ENCODE measurements at places on chromosomes 12 and 14.

DNA sequence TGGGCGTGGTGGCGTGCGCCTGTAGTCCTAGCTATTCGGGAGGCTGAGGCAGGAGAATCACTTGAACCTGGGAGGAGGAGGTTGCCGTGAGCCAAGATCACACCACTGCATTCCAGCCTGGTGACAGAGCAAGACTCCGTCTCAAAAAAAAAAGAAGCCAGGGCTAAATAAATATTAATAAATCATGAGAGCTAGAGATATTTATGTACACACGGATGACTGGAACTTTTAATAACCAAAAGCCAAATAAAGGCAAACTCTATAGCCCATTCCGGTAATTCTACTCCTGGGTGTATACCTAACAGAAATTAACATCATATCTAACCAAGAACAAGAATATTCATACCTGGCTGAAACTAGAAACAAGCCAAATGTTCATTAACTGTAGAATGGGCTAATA is 7.7 kb upstream of the TRAFD1 start:
- no peak for DNase-seq

DNA sequence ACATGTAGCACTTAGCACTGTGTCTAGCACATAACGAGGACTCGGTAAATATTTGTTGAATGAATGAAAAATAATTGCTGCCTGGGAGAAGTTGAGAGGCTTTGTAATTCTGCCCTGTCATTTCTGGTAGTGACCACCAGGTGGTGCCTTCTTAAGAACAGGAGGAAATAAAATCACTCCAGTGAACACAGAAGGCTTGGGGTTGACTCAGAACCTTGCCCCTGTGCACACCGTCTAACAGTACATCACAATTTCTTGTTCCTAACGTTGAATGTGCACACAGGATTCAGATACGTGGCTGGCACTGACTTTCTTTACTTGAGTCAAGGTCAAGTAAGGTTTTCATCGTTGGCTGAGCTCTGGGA is 91.8 kb downstream of the RGS6 start:
- DNase-seq, result peak; percentile 69

- no peak for DNase-seq
Measured at GRCh38 chr14:81132468-81132867, 88.3 kb downstream of the GTF2A1 start.

DNA sequence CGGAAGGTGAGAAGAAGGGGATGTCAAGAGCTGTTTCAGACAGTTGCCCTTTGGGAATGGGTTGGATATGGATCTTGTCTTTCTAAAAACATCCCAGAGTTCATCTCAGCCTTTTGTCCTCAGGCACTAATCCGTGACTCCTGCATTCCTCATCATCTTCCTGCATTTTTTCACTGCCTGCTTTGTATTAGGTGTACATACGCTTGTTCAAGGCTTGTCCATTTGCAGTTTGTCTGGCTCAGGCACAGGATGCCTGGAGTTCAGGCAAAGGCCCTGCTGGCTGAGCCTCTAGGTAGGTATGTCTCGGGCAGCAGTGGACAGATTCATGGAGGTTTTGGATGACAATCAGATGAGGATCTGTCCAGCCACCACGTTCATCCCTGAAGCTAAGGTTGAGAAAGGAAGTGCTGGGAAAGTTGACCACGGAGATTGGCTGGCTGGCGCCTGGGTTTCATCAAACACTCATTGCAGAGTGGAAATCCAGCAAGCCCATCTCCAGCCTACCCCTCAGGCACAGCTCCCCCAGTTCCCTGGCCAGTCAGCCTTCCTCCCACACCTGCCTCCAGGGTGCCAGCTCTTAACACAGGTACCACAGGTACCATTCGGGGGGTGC is 12.4 kb upstream of the TMEM106C start:
- no peak for DNase-seq

DNA sequence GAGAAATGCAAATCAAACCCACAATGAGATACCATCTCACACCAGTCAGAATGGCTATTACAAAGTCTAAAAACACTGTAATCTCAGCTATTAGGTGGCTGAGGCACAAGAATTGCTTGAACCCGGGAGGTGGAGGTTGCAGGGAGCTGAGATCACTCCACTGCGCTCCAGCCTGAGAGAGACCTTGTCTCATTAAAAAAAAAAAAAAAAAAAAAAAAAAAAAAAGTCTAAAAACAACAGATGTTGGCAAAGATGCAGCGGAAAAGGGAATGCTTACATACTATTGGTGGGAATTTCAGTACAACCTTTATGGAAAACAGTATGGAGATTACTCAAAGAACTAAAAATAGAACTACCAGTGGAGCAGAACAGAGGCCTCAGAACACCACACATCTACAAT is 19.0 kb upstream of the ATF7 start:
- DNase-seq, result no peak

DNA sequence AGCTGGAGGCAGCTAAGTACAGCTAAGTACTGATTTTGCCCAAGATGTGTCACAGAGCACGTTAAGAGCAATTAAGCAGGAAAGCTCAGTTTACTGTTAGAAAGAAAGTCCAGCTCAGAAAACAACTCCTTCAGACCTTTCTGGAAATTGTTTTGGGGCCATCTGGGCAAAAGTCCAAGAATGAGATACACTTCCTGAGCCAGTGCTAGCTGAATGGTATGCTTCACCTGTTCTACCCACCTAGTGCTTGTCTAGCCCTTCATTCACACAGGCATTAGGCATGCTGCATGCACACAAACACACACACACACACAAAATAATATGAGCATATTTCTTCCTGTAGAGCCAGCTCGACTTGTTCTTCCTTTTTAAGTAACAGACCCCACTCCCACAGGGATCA is 6.6 kb upstream of the IKZF4 start:
- DNase-seq, result no peak

GRCh38 chr12:2976581-2976996 is 17.4 kb downstream of the TEAD4 start:
- DNase-seq, result no peak

DNA sequence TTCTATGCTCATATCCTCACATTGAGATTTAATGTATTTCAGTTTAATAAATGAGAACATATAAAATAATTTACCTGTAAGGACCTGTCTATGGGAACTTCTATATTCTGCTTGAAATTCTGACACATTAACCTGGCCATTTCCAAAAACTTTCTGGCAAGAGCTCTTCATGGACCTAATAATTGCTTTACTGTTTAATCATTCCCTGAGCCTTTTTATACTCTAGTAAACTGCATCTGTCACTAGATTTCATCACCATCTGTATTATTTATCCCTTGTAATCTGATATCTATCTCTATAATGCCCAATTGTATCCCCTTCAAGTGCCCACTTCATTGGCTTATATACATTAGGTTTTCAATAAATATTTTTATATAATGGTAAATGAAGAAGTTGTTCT is 327.7 kb downstream of the RAD51B start:
- DNase-seq, result no peak

- no peak for DNase-seq
Measured at GRCh38 chr12:89230376-89231315, 121.7 kb downstream of the DUSP6 start.

- peak; percentile 47 for DNase-seq
Measured at GRCh38 chr12:666766-667308, 3.6 kb upstream of the NINJ2 start.

DNA sequence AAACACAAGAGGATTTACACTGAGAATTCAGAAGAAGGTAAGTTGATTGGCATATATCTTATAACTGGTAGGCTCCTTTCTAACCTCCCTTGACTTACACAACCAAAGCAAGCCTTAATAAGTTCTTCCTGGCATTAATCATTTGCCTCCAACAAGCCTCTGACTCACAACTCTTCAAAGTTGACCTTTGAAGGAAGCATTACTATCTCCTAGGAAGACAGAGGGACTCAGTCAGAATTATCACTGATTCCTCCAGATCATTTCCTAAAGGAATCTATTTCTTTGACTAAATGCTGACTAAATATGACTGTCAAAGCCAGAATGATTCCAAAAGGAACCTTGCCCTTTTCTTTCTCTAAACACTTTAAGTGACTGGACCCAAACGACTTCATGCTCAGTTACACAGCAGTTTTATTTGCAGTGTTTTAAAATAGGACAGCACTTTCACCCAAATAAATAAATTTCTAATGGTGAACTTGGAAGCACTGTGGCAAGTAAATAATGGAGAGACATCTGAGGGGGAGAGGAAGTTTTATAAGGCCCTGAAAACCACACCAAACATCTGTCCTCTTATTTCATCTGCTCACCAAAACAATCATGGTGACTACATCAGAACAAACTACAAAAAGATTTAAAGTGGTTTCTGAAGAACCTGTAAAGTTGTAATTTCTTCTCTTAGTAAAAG is 128.2 kb downstream of the KLHL28 start:
- no peak for DNase-seq

GRCh38 chr12:104638851-104639240 is 182.1 kb downstream of the CHST11 start:
- DNase-seq, result no peak

- DNase-seq, result no peak
Measured at GRCh38 chr14:96574171-96574632, 72.0 kb downstream of the PAPOLA start.

GRCh38 chr12:1795221-1795784 is 25.1 kb upstream of the LRTM2 start:
- no peak for DNase-seq

DNA sequence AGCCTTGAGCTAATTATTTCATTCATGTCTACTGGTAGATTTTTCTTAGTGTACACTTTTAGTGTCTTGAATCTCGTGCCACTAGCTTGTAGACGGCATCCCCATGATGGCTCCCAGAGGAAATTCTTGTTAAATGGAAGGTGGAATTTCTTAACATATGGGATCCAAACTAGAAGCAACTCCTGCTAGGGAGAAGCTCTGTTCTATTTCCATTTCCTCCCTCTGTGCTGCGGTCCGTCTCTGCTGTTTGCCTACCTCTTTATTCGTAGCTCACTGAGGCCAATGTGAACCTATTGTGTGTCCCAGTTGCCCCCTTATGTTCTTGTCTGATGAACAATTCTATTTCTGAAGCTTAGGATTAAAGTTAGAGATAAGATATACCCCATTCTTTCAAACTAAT is 588 bp downstream of the PIK3C2G start:
- no peak for DNase-seq

GRCh38 chr14:100302616-100303015 is 3.6 kb downstream of the SLC25A29 start:
- no peak for DNase-seq

- DNase-seq, result no peak
Measured at GRCh38 chr14:71361336-71361735, 454.1 kb downstream of the PCNX1 start.

DNA sequence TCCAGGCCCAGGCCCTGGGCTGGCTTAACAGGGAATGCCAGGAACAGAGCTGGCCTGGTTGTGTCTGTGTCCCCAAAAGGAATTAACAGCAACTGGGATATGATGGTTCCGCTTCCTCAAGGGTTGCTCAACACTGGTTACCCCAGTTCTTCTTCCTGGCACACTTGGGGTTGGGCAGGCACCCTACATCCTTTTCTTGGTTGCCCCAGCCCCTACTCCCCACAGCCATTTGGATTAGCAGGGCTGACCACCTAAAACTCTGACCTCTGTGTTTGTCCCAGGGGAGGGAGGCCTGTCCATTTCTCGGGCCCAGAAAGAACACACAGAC is 30.8 kb downstream of the NCKAP5L start:
- no peak for DNase-seq

DNA sequence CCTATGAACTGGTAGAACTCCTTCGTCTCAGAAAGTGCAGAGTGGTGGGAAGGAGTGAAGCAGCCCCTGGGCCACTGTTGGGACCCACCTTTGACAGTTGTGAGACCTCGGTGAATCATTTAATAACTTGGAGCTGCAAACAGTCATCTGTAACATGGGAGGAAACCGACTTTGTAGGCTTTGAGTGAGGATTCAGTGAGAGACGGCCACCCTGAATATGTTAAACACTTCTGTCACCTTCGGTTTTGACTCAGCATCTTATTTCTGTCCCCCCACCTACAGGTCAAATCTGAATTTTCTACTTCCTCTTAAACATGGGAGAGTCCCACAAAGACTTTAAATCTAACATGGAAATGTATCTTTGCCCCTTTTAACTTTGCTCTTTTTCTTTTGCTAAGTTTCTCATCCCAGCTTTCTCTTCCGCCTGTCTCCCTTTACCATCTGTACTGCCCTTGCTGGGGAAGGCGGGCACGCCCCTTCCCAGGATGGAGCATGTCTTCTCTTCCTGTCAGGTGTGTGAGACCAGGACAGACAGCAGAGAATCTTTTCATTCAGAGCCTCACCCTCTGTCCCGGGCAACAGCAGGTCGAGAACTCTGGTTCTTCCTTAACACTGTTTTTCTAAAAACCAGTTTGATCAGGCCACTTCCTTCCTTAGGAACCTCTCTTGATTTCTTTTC is 37.1 kb downstream of the ZC3H14 start:
- DNase-seq, result peak; percentile 58

- DNase-seq, result no peak
Measured at GRCh38 chr14:103569408-103569807, 6.6 kb downstream of the COA8 start.

- no peak for DNase-seq
Measured at GRCh38 chr14:70168406-70168805, 20.3 kb downstream of the SLC8A3 start.

- peak; percentile 46 for DNase-seq
Measured at GRCh38 chr14:74841230-74842207, 34.4 kb downstream of the PROX2 start.

DNA sequence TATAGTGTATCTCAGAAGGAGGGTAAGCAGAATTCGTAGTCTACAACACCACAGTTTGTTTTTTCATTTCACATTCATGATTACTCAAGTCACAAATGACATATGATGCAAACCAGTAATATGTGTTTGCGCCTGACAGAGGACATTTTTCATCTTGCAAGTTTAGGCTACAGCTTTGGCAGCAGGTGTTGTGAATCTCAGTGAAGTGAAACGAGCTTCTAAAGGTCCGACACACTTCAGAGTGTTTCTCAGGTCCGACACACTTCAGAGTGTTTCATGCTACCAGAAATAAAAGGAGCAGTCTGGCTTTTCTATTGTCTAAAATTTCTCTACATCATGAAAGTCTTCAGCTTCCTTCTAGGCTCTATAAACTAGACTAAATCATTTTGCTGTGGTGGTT is 22.7 kb downstream of the CLEC14A start:
- DNase-seq, result no peak

DNA sequence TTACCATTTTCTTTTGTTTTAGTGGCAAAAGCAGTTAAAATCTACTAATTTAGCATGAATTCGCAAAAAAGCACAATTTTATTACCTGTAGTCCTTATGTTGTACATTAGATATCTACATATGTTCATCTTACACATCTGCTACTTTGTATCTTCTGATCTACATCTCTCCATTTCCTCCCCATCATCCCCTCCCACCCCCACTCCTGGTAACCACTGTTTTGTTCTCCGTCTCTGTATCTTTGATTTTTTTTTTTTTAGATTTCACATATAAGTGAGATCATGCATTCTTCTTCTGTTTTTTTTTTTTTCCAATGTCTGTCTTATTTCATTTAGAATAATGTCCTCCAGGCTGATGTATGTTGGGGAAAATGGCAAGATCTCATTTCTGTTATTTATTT is 922.7 kb downstream of the VRK1 start:
- peak; percentile 67 for DNase-seq

DNA sequence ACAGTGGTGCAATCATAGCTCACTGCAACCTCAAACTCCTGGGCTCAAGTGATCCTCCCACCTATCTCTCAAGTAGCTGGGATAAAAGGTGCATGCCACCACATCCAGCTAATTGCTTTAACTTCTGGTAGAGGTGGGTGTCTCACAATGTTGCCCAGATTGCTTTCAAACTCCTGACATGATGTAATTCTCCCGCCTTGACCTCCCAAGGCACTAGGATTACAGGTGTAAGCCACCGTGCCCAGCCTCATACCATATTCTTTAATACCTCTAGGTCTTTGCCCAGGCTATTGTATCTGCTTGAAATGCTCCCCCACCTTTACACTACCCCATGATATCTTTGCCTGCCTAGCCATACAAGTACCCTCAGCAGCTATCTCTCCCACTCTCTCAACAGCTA is 11.3 kb downstream of the R3HDM2 start:
- no peak for DNase-seq
